ENCODE measurements at places on chromosomes 4 and X.

DNA sequence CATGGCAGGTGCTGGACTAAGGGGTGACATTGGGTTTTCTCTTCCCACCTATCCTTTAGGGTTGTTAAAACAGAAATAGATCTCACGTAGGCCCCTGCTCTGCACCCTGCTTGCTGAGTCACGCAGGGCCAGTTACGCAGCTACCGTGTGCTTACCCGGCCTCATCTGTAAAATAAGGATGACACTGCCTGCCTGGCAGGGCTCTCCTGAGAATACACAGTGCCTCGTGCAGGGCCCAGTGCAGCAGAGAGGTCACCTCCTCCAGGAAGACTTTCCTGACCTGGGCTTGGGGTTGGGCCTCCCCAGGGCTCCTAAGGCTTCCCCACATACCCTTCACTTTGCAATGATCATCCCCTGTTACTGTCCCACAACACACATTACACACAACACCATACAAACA is 33.6 kb upstream of the JAKMIP1 start:
- DNase-seq = no peak

DNA sequence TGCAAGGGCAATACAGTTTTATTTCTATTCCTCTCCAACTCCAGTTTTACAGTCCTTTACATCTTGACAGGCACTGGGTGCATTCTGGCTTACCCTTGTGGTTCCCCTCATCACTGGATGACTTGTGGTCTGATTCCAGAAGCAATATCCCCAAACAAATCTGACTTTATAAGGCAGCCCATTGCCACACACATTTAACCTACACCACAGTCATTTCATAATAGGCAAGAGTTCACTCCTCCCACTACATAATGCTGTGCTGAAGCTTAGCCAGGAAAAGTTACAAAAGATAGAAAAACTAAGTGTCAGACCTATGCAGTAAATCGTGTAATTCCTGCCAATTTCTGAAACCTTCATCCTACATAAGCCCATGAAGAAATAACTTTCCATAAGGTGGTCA is 82.9 kb upstream of the MID1IP1 start:
- DNase-seq = no peak

DNA sequence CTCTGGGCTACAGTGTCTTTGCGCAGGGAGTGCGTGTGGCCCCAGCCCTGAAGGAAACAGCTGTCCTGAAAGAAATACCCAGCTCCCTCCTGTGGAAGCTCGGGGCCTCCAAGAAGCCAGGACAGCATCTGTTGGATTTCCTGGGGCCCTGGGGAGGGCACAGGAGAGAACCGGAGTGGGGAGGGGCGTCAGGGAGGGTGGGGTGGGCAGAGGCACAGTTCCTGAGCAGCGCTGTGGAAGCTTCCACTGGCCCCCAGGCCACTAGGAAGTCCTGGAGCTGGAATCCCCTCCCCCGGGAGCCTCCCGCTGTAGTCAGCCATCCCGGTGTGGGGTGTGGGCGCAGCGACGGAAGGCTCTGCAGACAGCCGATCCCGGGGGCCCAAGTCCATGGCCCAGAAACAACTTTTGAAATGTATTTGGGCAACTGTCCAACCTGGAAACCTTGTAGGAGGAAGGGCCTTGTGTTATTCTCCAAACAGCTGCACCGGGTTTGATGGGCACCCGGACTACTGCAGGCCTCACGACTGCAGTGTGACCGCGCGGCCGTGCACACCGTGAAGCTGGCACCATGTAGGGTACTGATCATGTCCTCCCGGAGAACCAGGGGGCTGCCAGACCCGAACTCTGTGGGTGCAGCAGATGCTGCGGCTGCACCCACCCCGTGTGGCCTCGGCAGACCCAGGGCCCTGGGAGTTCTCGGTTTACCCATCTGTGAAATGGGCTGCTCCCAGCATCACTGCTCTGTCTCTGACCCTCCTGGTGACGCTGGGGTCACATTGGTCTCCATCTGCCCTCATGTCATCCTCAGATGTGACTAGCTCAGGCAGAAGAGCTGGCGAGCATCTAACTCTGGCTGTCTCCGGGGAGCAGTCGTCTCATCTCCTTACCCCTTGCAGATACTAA is 68.5 kb upstream of the HMX1 start:
- DNase-seq = no peak

- DNase-seq = no peak
Measured at GRCh38 chr4:27233531-27233930, 372.9 kb downstream of the STIM2 start.

DNA sequence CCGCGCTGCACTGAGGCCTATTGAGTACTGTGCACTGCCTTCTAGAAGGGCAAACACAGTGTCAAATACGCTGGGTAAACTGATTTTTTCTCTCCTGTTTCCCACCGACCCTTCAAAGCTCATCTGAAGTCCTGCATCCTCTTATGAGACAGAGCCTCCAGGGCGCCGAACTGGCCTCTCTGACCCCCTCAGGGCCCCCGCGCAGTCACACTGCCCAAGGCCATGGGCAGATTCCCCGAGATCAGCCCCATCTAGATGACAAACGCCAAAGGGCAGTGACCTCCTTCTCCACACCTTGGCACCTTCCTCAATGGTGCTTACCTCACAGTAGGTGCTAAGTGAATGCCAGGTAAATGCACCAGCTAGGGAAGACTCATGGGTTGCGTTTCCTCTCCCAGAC is 34.4 kb downstream of the CHST7 start:
- no peak for DNase-seq

GRCh38 chrX:109299091-109299490 is 182.8 kb downstream of the GUCY2F start:
- DNase-seq = no peak

DNA sequence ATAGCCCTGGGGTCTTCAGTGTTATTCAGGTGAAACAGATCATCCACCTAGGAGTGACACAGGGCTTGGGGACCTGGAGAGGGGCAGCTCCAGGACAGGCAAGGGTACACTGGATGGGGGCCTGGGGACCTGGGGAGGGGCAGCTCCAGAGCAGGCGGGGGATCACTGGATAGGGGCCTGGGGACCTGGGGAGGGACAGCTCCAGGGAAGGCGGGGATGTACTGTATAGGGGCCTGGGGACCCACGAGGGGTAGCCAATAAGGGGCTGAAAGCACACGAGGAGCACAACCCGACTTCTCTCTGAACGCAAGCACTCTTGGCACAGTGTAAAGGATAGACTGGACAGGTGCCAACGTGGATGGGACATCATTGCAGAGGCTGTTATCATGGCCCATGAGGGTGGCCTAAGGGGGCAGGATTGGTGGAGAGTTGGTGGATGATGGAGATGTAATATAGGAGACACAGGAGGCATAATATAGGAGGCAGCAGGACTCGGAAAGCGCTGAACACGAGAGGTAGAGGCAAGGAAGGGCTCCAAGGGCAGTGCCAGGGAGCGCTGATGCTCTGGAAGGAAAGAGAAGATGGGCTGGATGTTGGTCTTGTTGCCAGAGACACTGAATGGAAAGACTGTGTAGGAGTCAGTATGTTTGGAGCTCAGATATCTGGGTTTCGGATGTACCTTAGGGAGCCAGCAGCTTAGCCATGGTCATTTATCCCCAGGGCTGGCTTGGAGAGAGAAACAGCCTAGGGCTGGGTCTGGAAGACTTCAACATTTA is 37.9 kb upstream of the FGFBP2 start:
- no peak for DNase-seq

- no peak for DNase-seq
Measured at GRCh38 chr4:87117732-87118075, 102.7 kb downstream of the KLHL8 start.

- no peak for DNase-seq
Measured at GRCh38 chr4:53702334-53703266, 111.3 kb upstream of the LNX1 start.

GRCh38 chr4:41428601-41429279 is 109.2 kb upstream of the LIMCH1 start:
- DNase-seq = no peak

DNA sequence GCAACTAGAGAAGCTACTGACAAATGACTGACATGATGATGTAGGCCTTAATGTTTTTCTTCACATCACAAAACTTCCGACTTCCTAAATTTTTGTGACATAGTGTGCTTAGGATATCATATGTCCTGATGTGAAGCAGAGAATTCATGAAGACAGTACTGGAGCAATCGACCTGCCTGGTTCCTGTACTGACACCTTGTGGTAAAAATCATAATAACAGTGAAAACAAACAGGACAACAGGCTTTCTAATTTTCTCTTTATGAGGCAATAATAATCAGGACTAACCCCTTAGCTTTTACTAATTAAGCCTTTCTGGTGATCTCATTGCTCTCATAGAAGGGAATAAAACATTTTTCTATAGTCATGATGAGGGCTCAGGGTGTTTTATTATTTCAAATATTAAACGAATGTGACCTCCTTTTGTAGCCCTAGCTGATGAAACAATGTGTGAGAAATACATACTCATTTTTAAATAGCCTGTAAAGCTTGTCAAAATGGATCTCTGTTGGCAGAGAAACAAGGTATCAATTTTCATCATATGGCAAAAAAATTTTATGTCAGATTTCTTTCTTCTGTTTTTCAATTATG is 158.4 kb downstream of the TENT5D start:
- DNase-seq = no peak

GRCh38 chrX:131821945-131822622 is 201.0 kb upstream of the STK26 start:
- DNase-seq = no peak

- DNase-seq = no peak
Measured at GRCh38 chrX:17462881-17463280, 87.9 kb downstream of the NHS start.

- no peak for DNase-seq
Measured at GRCh38 chr4:70556856-70557255, 35.2 kb upstream of the AMBN start.

GRCh38 chr4:165714650-165715049 is 158.4 kb upstream of the TLL1 start:
- DNase-seq = no peak

GRCh38 chr4:43456383-43456782 is 563.9 kb downstream of the GRXCR1 start:
- no peak for DNase-seq

DNA sequence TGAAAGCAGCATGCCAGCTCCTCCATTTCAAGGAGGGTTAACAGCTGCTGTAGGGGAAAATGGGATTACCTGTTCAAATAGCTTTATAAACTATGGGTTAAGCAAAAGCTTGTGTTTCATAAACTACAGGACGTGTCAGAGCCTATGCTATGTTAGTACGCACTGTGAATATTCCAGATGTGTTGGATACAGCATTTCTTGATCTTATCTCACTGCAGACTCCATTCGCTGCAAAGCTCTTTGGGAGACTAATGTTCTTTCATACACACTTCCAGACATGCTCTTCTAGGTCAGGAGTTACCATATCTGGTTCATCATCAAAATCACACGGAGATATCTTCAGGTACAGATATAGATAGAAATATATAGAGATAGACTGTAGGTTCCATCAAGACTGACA is 281.2 kb upstream of the FAM241A start:
- no peak for DNase-seq

GRCh38 chr4:128980816-128981326 is 112.5 kb downstream of the SCLT1 start:
- no peak for DNase-seq

DNA sequence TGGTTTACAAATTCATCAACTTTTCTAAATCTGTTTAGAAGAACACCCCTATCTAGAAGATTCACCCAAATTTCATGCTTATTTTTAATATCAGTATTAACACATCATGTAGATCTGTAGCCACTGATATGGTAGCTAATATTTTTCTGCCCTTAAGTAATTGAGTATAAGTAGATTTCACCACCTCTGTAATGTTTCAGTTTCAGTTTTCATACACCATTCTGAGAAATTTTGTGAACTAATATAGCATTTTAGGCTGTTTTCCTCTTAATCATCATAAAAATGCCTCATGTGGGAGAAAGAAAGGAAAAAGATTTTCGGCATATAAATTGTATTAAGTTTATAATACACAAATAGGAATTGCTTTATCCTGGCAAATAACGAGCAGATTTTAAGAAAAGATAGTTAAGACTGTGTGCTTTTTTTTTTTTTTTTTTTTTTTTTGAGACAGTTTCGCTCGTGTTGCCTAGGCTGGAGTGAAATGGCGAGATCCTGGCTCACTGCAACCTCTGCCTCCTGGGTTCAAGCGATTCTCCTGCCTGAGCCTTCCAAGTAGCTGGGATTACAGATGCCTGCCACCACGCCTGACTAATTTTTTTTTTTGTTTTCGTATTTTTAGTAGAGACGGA is 21.4 kb upstream of the RBPJ start:
- DNase-seq = no peak

DNA sequence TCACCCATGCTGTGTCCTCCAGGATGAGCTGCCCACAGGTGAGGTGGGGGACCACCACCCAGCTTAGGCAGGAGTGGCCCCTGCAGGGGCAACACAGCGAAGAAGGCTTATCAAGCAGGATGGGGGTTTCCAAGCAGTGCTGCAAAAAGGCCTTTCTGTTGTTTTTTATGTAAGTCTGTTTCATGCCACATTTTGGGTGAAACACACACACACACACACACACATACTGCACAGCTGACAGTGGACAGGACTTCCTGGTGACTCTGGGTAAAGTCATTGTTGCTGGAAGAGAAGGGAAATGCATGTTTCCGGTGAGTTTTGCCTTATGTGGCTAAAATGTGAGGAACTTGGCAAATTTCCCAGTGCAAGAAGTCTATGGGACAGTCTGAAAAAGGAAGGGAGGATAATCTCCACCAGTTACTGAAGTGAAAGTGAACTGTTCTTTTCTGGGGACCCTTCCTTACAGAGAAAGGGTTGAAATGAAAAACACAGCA is 119.2 kb downstream of the IRF2 start:
- DNase-seq = no peak

- DNase-seq = no peak
Measured at GRCh38 chr4:1663549-1663948, 20.6 kb downstream of the FAM53A start.

DNA sequence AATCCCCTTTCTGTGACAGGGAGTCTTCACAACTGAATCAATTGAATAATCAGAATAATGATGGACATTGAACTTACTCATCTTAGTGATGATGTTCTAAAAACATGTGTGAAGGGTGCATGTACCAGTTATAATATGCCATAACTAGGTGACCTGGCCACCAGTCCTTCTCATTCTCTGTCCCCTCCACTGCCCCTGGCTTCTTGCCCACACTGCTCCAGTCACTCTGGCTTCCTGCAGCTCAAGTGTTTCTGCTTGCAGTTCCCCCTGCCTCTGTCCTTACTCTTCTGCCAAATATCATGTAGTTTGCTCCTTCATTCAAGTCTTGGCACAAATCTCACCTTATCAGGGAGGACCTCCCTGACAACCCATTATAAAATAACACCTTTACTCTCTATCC is 168.1 kb upstream of the SLC7A11 start:
- no peak for DNase-seq

GRCh38 chr4:85741381-85741780 is 266.4 kb downstream of the ARHGAP24 start:
- no peak for DNase-seq

- no peak for DNase-seq
Measured at GRCh38 chr4:65437102-65437501, 233.2 kb downstream of the EPHA5 start.
